Breast epithelium (tissue), 4 donors: ENCODE measurements at places on chromosomes 7 and 10. TPM values are rescaled to one million over a fixed set of nuclear protein-coding genes. Genes with fewer than 3 reads are reported as not detected.

UNC5B gene
- 3.5 TPM for total RNA-seq

TAS2R41 gene
- total RNA-seq: 1.3 TPM

WDR91 gene
- 21.4 TPM for total RNA-seq

IFIT3 gene
- 9.5 TPM for total RNA-seq

OR13A1 gene
- not detected for total RNA-seq

HOXA10 gene
- 21.1 TPM for total RNA-seq

OR2A7 gene
- 4.2 TPM for total RNA-seq

PRKCQ gene
- total RNA-seq: 1.8 TPM

EVX1 gene
- not detected for total RNA-seq

GRCh38 chr10:17200912-17201793 is at the start of gene TRDMT1:
Gene TRDMT1 (minus strand): TSS chr10:17201672. CDS start chr10:17201634, 38 bp downstream.
- no peaks in the 10 kb centered on the region for H3K36me3 ChIP-seq
- H3K27ac ChIP-seq: peak within 1 kb of the TSS; percentile 97
- DNase-seq: peak; percentile 75

- no peaks in the 10 kb centered on the region for H3K4me1 ChIP-seq
- H3K36me3 ChIP-seq: no peaks in the 10 kb centered on the region
- H3K27ac ChIP-seq: no peak overlapping the region
- H3K27me3 ChIP-seq: no peaks in the 10 kb centered on the region
Measured at GRCh38 chr7:99390941-99391602, 16.5 kb downstream of the ARPC1B start.

GRCh38 chr7:3446786-3447185 is 145.7 kb downstream of the SDK1 start:
- no peaks in the 10 kb centered on the region for H3K27me3 ChIP-seq
- H3K4me3 ChIP-seq: no peak overlapping the region
- H3K36me3 ChIP-seq: no peaks in the 10 kb centered on the region
- no peaks in the 10 kb centered on the region for H3K4me1 ChIP-seq
- H3K27ac ChIP-seq: no peak overlapping the region
- no peak for DNase-seq

GRCh38 chr10:127059314-127059713 is 137.1 kb downstream of the INSYN2A start:
- H3K36me3 ChIP-seq: no peaks in the 10 kb centered on the region
- DNase-seq: no peak
- no peaks in the 10 kb centered on the region for H3K4me1 ChIP-seq
- H3K27ac ChIP-seq: no peak overlapping the region

DNA sequence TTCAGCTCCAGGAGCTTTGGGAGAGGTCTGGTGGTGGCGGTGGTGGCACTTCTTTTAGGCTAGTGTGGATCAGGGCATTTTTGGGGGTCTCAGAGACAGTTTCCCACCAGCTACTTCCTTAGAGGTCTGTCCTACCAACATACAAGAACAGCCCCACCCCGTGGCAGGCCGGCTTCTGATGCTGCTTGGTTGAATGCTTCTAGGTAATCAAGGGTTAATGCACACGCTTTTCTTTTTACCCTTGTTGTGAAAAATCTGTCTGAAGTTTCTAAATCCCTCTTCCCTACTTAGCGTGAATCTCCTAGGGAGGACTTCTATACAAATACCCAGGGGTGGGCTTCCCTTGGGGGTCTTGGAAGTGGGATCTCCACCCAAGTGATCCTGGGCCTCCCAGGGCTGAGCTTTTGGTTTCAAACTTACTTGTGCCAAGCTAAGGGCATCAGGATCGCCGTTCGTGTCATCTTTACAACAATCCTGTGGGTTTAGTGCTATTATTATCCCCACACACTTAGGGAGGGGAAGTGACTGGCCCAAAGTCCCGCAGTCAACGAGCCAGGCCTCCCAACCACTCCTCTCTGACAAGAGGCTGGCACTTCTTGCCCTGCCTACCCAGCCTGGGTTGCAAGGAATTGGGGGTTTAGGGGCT is 1.7 kb downstream of the SH2B2 start:
- no peaks in the 10 kb centered on the region for H3K36me3 ChIP-seq
- no peak overlapping the region for H3K27ac ChIP-seq
- no peak for DNase-seq
- no peaks in the 10 kb centered on the region for H3K4me1 ChIP-seq

DNA sequence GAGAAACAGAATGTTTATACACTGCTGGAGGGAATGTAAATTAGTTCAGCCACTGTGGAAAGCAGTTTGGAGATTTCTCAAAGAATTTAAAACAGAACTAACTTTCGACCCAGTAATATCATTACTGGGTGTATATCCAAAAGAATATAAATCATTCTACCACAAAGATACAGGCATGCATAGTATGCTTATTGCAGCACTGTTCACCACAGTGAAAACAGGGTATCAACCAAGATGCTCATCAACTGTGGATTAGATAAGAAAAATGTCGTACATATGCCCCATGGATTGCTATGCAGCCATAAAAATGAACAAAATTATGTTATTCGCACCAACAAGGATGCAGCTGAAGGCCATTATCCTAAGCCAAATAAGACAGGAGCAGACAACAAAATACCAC is 343.1 kb upstream of the KCND2 start:
- no peak for DNase-seq
- H3K27ac ChIP-seq: no peak overlapping the region
- no peak overlapping the region for H3K4me3 ChIP-seq
- no peaks in the 10 kb centered on the region for H3K4me1 ChIP-seq
- H3K27me3 ChIP-seq: no peaks in the 10 kb centered on the region

- peaks cover 8% of the 10 kb centered on the region for H3K4me1 ChIP-seq
- H3K27me3 ChIP-seq: no peaks in the 10 kb centered on the region
- no peak overlapping the region for H3K4me3 ChIP-seq
- DNase-seq: no peak
Measured at GRCh38 chr7:30349170-30349569, 64.8 kb downstream of the ZNRF2 start.

DNA sequence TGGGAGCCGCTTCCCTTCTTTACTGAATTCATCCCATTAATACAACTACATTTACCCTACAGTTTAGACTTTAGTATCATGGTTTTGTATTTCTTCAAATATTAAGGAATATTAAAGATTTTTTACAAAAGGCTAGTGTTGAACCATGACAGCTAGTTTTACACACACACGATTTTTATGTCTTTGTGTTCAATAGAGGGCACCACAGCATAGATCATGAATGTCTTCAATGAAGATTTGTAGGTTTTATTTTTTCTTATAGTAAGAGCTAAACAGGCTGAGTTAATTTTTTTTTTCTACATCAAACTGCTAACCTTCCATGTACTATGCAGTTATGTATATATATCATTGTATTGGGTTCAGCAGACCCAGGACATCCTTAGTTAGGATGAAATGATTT is 76.9 kb downstream of the SNX10 start:
- DNase-seq: no peak
- H3K27me3 ChIP-seq: no peaks in the 10 kb centered on the region
- H3K27ac ChIP-seq: no peak overlapping the region
- no peaks in the 10 kb centered on the region for H3K36me3 ChIP-seq
- H3K4me3 ChIP-seq: no peak overlapping the region

GRCh38 chr10:127762925-127763324 is 25.9 kb downstream of the FOXI2 start:
- H3K36me3 ChIP-seq: no peaks in the 10 kb centered on the region
- no peak overlapping the region for H3K4me3 ChIP-seq
- DNase-seq: no peak
- H3K4me1 ChIP-seq: no peaks in the 10 kb centered on the region
- no peak overlapping the region for H3K27ac ChIP-seq

DNA sequence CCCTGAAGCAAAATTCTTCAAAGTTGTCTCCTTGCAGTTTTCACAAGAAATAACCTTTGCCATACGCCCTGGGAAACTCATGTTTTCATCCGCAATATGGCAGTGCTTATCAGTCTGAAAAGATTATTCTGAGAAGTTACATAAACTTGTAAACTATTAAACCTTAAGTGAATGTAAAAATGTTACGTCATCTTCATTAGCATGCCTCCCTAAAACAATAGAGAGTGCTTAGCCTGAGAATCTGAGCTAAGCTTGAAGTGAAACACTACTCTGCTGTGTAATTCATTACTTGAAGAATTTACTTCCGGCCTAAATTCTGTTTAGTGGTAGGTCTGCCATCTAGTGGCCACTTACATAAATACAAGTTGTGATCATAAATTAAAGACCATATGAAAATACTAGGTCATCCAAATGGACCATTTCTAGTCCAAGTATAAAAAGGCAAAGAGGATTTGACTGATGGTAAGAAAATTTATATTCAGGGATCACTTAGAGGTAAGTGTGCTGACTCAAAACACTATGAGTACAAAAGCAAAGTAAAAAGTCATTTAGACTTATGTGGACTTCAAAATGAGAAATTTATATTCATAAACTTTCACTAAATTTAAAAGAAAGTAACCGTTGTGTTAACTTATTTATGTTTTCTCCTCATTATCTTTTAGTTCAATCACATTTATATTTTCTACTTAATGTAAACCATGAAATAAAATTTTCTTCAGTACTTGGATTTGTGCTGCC is 745.1 kb upstream of the LRRTM3 start:
- no peak overlapping the region for H3K4me3 ChIP-seq
- DNase-seq: no peak
- H3K27me3 ChIP-seq: no peaks in the 10 kb centered on the region
- no peaks in the 10 kb centered on the region for H3K36me3 ChIP-seq
- H3K4me1 ChIP-seq: no peaks in the 10 kb centered on the region

- no peaks in the 10 kb centered on the region for H3K4me1 ChIP-seq
- H3K36me3 ChIP-seq: no peaks in the 10 kb centered on the region
- no peak overlapping the region for H3K27ac ChIP-seq
- H3K4me3 ChIP-seq: no peak overlapping the region
Measured at GRCh38 chr10:26950934-26951333, 90.2 kb upstream of the ABI1 start.

DNA sequence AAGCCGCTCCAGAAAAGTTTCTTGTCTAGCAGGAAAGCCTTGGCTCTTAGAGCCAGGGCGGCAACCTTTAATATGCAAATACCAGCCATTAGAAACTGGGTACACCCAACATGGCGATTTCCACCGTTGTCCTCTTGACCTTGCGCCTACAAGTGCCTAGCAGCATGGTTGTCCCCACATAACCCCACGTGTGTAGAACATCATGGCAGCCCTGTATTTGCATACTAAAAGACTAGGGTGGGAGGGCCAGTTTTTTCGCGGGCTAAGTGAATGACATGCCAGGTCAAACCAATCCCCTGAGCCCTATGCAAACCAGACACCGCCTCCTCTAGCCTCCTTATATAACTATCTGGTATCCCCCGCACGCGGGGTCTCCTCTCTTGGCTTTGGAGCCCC is 58.4 kb upstream of the FZD8 start:
- H3K27me3 ChIP-seq: no peaks in the 10 kb centered on the region
- H3K4me1 ChIP-seq: no peaks in the 10 kb centered on the region
- H3K36me3 ChIP-seq: no peaks in the 10 kb centered on the region
- H3K27ac ChIP-seq: no peak overlapping the region
- DNase-seq: no peak

GRCh38 chr10:73865107-73865458 is 9.3 kb downstream of the CAMK2G start:
- no peak overlapping the region for H3K4me3 ChIP-seq
- H3K4me1 ChIP-seq: no peaks in the 10 kb centered on the region
- peak overlapping the region; percentile 48 for H3K27ac ChIP-seq
- no peak for DNase-seq
- no peaks in the 10 kb centered on the region for H3K27me3 ChIP-seq

DNA sequence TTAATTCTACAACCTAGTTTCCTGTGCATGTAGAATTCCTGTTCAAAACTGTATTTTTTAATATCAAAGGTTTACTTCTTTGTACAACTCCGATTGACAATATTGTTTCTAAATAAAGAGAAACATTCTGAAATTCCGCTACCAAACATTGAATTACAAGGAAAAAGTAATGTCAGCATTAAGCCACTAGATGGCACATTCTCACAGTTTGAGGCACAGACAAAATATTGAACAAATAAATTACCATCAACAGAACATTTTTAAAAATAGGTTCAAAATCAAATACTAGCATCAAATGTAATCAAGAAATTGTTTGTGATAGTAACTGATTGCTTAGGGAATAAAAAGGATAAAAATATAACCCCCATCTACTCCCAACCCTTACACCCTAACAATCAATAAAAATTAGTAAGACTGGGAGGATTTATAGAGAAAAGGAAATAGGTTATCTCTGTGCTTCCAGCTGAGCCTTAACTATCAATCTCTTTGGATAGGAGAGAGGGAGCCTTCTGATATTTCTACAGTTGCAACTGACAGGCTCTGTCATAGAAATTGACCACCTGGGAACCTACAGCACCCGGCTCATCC is 86.6 kb upstream of the C7orf33 start:
- H3K36me3 ChIP-seq: no peaks in the 10 kb centered on the region
- no peaks in the 10 kb centered on the region for H3K4me1 ChIP-seq
- no peak overlapping the region for H3K27ac ChIP-seq
- H3K27me3 ChIP-seq: peaks cover 22% of the 10 kb centered on the region

DNA sequence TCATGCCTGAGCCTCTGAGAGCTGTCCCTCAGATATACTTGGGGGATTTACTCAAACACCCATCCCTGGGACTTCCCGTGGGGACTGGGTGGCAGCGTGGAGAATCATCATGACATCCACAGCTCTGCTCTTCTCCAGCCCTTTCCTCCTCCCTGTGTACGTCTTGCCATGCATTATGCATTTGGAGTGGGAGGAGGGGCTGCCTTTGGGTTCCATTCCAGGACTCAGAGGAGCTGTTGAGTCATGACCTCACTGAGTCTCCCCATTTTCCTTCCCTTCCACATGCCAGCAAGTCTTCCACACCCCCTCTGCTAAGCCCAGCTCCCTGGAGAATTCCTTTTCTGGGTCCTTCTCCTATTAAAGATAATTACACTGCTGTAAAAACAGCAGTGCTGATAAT is 480.7 kb downstream of the SORCS3 start:
- DNase-seq: no peak
- H3K36me3 ChIP-seq: no peaks in the 10 kb centered on the region
- H3K27ac ChIP-seq: no peak overlapping the region

DNA sequence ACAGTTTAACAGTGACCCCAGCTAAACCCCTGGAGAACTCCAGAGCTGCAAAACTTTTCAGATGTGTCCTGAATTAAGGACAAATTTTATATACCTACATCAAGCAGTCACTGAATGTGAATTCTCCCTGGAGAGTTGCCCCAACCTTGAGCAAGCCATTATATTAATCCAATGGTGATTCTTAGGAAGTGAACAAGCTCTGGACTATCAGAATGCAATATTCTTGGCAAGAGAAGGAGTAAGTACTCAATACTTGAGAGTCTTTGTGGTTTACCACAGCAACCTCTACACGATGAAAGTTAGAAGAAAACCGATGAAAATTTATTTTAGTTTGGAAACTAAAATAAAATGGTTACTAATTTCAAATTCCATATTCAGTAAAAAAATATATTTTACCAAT is 19.3 kb upstream of the ZNF365 start:
- no peak for DNase-seq
- H3K4me3 ChIP-seq: no peak overlapping the region
- no peaks in the 10 kb centered on the region for H3K4me1 ChIP-seq
- no peak overlapping the region for H3K27ac ChIP-seq

DNA sequence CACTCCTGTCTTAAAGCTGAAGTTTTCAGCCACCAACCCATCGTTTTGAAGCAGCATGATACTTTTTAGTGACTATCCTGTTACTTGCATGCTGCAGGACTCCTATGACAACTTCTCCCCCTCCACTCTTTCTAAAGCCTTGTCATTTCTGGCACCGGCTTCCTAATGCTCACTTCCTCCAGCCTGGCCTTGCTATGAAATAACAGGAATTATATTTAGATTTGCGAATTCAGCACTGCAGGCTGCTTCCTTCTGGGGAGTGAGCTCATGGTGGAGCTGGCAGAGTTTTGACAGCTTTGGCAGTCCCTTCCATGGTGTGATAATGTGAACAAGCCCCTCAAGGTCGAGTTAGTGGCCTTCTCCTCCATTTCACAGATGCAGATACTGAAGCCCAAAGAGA is 13.4 kb downstream of the BLNK start:
- no peaks in the 10 kb centered on the region for H3K36me3 ChIP-seq
- no peak for DNase-seq
- H3K4me3 ChIP-seq: no peak overlapping the region
- no peaks in the 10 kb centered on the region for H3K4me1 ChIP-seq

GRCh38 chr10:52346394-52347326 is 32.6 kb downstream of the DKK1 start:
- DNase-seq: no peak
- no peaks in the 10 kb centered on the region for H3K36me3 ChIP-seq
